ENCODE measurements at places on chromosomes 4 and X.

GRCh38 chrX:116318672-116319071 lies 117.7 kb upstream of the SLC6A14 start:
- no peak for DNase-seq

- DNase-seq: no peak
Observed at GRCh38 chrX:39324233-39324930, 523.1 kb downstream of the MID1IP1 start.

DNA sequence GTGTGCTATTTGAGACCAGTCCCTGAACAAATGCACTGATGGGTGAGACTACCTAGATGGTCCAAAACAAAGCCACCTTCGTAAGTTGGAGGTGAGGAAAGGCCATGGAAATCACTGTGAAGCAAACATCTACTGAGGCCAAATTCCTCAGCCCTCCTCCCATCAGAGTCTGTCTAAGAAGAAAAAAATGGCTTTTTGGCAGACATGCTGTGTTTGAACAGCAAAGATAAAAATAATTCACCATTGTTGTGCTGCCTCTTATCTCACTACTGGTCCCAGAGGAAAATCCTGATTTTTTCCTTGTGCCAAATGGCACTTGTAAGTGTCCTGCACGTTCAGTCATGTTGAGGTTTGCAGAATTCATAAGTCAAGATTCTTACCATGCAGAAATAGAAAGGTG lies 7.9 kb downstream of the MAGEB18 start:
- DNase-seq: no peak

- no peak for DNase-seq
Observed at GRCh38 chr4:119053245-119053644, 82.4 kb upstream of the MYOZ2 start.

GRCh38 chrX:150767045-150767395 lies 73.8 kb downstream of the MTMR1 start:
- DNase-seq: no peak

GRCh38 chr4:14233126-14233525 lies 605.6 kb upstream of the BOD1L1 start:
- no peak for DNase-seq

DNA sequence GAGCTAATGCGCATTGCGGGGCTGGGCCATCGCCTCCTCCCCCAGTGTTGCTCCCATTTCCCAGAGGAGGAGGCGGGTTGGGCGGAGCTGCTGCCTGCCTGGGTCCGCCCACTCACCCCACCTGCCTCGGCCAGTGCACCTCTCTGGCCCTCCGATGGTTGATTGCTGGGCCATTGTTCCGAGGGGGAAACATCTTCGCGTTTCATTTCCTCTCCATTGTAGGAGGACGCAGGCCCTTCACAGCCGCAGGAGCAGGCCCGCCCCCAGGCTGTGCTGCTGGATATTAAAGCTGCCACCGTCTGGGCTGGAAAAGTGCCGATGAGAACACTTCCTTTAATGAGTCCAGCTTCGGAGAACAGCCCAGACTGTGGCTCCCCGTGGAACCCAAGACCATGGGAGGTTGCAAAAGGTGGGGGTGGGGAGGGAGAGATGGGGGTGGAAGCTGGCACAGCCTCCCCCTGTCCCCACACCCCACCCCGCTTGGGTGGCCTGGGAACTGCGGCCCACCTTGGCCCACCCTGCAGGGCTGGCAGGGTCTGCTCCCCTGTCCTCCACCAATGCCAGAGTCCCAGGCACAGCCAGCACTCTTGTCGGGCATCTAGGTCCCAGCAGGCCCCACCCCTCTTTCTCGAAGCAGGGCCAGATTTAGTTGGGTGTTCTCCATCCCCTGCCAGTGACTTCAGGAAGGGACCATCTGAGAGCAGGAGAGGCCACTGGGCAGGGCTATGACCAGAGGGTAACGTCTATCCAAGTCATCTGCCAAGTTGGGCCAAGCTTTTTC lies 96.6 kb downstream of the ADRA2C start:
- DNase-seq: no peak

- no peak for DNase-seq
Observed at GRCh38 chrX:122552286-122552800, 631.7 kb upstream of the GRIA3 start.

- no peak for DNase-seq
Observed at GRCh38 chrX:47499293-47499692, 16.3 kb upstream of the ZNF41 start.

- DNase-seq: no peak
Observed at GRCh38 chr4:173782660-173783059, 252.6 kb upstream of the HAND2 start.

DNA sequence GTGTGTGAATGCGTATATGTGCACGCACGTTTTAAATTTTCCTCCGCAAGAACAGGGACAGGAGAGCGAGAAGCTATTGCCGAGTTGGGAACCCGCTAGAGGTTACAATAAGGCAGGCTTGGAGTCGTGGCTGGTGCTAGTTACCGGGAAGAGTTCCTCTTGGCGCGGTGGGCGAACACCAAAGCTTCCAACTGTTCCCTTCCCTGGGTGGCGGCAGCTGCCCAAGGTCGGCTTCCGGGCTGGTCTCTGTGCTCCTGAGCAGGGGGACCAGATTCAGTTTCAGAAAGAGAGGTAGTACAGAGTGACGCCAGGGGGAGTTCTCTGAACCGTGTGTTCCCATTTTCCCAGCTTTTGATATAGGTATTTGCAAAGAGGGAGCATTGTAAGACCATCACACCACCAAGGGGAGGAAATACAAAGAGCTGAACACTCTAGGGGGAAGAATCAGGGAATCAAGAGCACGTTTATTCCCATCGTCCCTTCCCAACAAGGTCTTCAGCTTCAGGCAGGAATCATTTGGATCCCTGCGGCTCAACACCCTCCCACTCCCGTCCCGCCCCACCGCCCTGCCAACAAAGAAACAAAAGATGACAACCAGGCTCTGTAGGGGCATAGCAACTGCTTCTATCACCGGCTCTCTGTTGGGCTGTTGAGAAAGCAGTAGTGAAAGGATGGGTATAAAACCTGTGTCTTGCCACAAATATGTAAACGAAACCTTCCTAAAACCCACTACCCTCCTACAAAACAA lies 113.6 kb upstream of the TEX13C start:
- DNase-seq: no peak

GRCh38 chr4:86895692-86896488 lies 3.7 kb upstream of the C4orf36 start:
- DNase-seq: no peak

DNA sequence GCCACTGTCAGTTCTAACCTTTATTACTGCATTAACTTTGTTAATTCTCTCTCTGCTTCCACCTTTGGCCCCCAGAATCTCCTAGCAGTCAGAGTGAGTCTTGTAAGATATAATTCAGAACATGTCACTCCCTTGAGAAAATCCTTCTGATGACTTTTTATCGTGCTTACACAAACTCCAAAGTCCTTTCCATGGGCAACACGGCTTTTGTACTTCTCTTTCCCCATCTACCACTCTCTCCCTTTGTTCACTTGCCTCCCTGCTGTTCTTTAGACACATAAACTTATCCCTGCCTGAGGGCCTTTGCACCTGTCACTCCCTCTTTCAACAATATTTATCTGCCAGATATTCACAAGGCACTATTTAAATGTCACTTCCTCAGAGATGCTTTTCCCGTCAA lies 64.8 kb downstream of the MAOB start:
- no peak for DNase-seq

- DNase-seq: no peak
Observed at GRCh38 chr4:76546327-76546726, 111.3 kb downstream of the SHROOM3 start.

DNA sequence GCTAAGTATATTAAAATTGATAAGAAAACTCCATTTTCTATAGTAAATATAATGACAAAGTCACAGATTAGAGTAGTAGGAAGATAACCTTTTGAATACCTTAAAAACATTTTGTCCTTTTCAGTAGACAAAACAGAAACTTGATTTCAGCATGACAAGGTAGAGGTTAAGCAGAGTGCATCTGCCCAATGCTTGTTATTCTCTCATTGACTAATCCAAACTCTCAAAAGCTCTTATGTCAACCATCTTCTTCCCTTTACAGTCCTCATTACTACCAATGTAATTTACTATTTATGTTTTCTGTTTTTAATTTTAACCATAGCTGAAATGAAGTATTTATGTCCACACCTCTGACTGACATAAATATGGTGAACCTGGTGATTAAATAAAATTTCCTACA lies 11.1 kb downstream of the NIPAL1 start:
- DNase-seq: no peak

- no peak for DNase-seq
Observed at GRCh38 chrX:29617276-29617675, 598.1 kb upstream of the MAGEB2 start.

- DNase-seq: no peak
Observed at GRCh38 chr4:177304094-177304493, 5.6 kb upstream of the NEIL3 start.

DNA sequence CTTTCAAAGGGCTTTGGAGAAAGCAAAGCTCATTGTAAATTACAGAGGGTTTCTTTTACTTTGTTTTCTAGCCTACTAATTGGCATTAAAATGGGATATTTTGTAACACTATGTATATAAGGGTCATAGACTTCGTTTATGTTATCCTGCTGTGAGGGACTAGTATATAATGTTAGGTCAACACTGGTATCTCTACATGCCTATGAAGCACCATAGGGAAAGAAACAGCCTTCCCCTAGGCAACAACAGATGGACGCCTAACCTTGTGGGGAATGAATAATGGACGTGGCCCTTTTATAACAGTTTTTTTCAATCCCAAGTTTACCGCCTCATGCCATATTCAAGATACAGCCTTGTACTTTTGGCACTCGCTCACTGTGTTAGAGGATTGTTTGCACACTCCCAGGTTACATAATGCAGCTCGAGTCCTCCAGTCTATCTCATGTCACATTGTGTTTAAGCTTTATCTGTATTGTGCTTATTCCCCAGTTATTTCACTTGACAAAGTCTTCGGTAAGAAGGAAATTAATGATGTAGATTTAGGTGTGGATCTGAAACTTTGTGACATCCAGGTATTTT lies 711.0 kb downstream of the RPA4 start:
- no peak for DNase-seq

- no peak for DNase-seq
Observed at GRCh38 chrX:112677167-112677566, 2.6 kb downstream of the LHFPL1 start.

DNA sequence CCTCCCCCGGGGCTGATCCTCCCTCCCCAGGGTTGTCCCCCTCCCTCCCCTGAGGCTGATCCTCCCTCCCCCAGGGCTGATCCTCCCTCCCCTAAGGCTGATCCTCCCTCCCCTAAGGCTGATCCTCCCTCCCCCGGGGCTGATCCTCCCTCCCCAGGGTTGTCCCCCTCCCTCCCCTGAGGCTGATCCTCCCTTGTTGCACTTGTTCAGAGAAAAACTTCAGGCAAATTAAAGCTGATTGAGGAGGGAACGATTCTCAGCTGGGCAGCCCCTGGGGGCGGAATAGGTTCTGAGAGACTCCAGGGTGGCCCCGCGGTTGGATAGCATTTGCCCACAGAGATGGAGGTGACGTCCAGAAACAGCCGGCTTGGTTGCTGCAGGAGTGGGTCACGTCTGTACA lies 110.7 kb upstream of the ADRA2C start:
- no peak for DNase-seq

DNA sequence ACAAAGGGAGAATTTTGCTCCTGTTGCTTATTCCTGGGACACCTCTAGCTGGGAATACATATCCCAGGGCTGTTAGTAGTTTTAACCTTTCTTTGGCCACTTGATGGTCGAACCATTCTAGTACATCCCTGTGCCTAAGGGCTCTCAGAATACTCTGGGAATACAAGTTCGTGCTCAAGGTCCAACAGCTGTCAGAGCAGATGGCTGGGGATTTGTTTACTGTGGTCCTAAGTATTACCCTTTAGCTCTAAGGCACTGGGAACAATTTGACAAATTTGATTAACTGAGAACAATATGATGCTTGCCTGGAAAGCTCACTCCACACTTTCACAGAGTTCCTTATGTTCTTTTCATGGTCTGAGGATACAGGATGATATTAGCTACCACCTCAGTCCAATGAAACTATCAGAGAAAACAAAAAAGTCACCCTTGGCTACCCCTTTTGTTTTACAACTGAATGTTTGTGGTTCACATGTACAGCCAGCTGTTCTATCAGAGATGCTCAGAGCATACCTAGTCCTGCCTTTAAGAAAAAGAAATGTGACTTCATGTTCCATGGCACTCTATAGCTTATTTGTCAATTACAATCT lies 47.4 kb upstream of the PHOX2B start:
- DNase-seq: no peak

DNA sequence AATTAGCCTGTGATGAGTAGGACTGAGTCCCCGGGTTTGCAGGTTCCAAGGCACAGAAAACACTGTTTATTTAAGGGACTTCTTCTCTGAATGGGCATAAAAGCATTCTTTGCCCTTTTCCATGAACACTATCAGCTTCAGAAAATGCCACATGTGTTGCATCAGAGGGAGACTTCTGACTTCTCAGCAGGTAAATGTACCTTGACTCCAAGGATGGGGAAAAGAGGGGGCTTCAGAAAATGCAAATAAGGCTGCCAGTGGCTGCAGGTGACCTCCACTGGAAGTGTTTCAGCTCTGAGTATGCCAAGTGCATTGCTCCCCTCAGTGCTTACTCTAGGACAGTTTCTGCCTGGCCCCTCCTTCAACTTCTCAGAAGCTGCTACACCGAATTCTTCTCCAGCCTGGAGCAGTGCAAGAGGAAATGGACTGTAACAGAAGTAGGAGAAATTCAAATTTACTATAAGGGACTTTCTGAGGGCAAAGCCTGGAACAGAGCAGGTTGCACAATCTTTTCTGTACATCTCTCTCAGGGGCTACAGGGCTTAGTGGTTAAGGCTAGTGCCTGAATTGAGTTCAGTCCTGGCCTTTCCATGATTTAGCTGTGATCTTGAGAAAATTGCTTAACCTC lies 233.2 kb downstream of the PTTG2 start:
- DNase-seq: no peak

- DNase-seq: no peak
Observed at GRCh38 chrX:115897956-115898355, 272.6 kb upstream of the AGTR2 start.

GRCh38 chr4:124037236-124037635 lies 640.6 kb downstream of the SPRY1 start:
- DNase-seq: no peak

- no peak for DNase-seq
Observed at GRCh38 chrX:112874614-112875013, 34.0 kb upstream of the AMOT start.

DNA sequence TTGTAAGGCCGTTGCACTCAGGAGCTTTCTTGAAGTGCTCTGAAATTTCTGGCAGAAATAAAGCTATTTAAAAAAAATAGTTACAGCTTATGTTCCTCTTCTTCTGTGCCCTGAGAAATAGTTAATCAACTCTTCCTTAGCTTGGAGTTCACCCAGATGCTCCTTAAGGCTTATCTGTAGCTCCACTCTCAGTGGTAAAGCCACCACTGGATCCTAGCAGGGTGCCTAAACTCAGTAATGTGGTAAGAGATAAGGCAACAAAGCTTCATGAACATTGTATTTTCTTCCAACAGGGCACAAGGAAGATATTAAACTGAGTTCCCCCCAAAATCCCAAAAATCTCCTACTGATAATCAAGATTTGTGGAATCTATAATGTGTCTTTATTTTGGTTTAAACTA lies 299.5 kb downstream of the MAPK10 start:
- no peak for DNase-seq

DNA sequence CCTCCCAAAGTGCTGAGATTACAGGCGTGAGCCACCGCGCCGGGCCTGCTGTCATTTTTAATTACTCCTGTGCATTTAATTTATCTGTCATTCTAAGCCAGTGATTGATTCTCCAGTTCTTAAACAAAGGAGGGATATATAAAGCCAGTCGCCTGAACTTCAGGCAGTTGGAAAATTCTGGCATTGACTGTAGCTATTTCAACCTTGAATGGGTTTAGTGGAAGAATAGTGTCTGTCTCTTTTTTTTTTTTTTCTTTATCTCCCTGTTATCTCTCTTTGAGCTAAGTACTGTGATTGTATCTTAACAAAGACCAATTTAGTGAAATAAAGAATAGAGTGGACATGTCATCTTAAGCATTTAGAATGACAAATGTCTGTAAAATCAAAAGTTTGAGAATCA lies 11.0 kb downstream of the NEIL3 start:
- DNase-seq: no peak
